ENCODE measurements at places on chromosomes 1 and 21.

- DNase-seq: no peak
These were observed 16.4 kb downstream of the HEYL start for GRCh38 chr1:39623053-39623452.

GRCh38 chr1:47579809-47580208, 142.0 kb downstream of the FOXD2 start:
- DNase-seq: no peak

- no peak for DNase-seq
These were observed 40.5 kb downstream of the ATF3 start for GRCh38 chr1:212649020-212649419.

DNA sequence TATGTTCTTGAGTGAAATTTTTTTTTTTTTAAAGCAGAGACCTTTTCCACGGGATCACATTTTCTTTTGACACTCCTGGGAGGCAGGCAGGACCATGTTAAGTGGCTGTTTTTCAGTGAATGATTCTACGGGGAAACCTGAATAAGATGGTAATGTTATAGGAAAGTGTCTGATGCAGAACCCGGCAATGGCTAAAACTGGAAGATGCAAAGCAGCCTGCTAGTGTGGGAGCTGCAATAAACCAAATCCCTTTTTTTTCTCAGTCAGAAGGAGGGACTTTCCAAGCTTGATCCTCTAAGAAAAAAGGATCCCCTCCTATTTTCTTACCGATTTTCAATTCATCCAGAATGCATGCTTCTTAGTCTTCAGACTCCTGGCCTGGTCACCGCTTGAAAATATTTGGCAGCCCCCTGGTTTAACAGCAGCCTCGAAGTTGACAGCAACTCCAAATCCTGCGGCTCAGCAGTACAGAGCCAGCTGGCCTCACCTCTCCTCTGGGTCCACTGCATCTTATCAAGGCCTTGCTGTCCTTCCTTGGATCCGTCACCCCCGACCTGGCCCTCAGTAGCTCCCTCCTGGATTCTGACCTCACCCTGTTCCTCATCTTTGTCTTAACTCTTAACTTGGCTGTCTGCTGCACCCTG, 5.6 kb downstream of the MX2 start:
- DNase-seq: no peak

DNA sequence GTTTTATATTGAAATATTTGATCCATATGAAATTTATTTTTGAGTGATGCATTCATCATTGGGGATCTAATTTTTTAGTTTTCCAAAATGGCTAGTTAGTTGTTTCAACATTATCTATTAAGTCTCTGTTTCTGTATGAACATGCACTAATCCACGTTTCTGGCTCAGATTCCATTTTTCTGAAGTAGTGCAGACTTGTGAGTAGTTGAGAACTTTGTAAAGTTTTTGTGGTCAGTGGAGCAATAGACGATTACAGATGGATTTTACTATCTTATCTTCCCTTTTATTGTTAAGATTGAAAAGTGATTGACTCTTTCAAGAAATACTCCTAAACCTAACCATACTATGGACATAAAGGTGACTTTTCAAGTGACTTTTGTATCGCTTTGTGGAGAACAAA, 16.7 kb downstream of the SOAT1 start:
- DNase-seq: no peak

DNA sequence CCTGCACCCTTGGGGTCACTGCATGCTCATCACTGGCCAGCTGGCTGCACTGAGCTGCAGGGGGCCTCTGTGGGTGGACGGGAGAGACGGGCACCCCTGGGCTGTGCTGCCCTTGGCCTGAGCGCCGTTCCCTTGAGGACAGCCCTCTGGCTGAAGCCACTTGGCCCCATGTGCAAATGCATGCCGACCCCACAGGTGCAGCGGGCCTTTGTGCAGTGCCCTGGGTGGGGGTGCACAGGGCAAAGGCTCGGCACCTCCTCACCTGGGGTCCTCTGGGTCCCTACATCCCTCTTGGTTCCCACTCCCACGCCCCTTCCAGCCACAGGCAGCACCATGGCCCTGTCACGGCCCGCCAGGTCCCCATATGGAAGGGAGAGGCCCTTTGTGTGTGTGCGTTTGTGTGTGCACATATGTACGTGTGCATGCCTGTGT, 41.3 kb downstream of the COQ8A start:
- DNase-seq: no peak

DNA sequence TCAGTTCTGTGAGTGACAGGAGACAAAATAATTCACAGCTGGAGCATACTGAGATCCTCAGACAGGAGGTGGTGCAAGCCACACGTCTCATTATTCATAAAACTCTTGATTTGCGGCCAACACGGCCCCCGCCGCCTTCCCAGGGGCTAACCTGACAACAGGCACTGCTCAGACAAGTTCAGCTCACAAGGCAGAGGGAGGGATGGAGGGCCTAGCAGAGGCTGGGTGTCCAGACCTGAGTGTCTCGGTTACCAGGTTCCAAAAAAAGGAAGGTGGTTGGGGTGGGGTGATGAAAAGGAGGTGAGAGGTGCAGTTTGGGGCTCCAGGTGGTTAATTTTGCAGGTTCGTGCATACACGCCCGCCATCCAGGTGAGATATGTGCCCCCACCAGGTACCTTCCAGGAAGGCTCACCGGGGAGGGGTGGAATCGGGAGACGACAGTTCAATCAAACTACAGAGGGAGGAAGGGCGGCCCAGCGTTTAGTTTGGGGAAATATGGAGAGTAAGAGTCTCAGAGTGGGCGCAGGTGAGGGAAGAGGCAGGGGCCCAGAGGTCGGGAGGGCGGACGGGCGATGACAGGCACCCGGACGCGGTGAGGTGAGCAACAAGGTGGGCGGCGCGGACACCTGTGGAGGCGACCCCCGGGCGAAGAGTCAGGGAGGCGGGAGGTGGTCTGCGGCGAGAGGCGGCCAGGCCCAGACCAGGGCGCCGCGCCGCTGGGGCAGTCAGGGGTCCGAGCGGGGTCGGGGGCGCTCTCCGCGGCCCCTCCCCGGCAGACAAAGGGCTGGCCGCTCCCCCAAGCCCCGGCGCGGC, 629 bp downstream of the CTNNBIP1 start:
- no peak for DNase-seq

GRCh38 chr21:33668180-33668579, 25.9 kb downstream of the ITSN1 start:
- no peak for DNase-seq

DNA sequence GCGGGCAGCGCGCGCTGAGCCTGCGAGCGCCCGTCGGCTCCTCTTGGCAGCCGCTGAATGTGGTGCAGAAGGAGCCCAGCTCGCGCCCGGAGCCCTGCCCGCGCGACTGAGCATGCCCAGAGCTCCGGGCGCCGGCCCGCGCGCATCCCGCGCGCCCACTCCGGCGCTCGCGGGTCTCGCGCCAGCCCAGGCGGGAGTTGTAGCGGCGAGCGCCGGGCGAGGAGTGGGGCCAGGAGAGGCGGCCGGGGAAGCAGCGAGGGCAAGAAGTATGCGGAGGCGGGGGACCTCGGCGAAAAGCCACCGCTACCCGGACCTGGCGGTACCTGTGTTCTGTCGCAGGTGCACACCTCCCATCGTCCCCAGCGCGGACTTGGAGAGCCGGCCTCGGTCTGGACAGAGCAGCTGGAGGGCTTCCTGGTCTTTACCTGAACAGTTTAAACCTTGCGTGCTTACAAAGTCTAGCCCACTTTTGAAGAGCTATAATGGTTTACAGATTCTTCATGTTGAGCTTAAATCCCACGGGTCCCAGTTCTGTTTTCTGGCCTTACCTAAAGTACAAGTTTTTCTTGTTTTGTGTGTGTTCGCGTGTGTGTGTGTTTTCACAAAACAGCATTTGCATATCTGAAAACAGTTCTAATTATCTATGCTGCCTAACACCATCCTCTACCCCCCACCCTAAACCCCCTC, at the start of gene DDAH1:
Gene DDAH1, minus strand, starts transcription at position 61 of the 687 bp plus-strand sequence. CDS start 114 bp downstream, outside the sequence.
- DNase-seq: no peak

GRCh38 chr1:224089583-224089982, 24.3 kb upstream of the FBXO28 start:
- no peak for DNase-seq

- DNase-seq: no peak
These were observed 10.9 kb downstream of the MYBPHL start for GRCh38 chr1:109295712-109296415.

GRCh38 chr1:45787905-45788304, 15.5 kb upstream of the MAST2 start:
- DNase-seq: no peak

GRCh38 chr21:26719750-26720149, 125.5 kb downstream of the ADAMTS1 start:
- DNase-seq: no peak

- DNase-seq: no peak
These were observed 94.5 kb upstream of the RAVER2 start for GRCh38 chr1:64650411-64650810.

DNA sequence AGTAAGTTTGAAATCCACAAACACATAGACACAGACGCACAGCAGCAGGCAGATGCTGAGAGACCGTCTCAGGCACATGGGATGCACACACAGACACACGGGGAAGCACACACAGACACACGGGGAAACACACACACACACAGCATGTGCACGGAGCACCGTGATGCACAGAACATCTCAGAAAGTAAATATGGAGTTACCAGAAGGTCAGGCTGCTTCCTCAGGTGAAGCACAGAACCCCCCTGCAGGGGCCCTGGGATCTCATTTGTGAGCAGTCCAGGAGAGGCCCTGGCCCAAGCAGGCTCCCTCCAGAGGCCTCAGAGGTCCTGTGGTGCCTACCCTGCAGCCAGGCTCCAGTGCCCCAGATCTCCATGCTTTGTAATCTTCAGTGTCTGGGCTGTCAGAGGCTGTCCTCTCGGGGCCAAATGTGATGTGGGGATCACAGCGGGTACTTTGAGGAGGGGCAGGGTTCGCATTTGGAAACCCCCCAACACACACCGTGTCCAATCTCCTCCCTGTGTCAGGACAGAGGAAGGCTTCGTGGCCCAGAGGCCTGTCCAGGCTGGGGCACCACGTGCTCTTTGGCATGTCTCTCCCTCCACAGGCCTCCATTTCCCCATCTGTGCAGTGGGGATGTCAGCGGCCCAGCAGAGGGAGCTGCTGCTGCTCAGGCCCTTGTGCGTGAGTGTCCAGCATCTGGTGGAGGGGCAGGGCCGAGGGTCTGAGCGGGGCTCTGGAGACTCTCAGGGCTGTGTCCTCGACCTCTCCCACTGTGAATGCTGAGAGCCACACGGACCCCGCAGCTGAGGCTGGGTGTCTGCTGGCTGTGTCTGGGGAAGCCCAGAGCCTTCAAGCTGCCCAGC, 23.0 kb upstream of the PRSS38 start:
- no peak for DNase-seq

- no peak for DNase-seq
These were observed 1.3 kb downstream of the BRINP3 start for GRCh38 chr1:190476321-190476720.

DNA sequence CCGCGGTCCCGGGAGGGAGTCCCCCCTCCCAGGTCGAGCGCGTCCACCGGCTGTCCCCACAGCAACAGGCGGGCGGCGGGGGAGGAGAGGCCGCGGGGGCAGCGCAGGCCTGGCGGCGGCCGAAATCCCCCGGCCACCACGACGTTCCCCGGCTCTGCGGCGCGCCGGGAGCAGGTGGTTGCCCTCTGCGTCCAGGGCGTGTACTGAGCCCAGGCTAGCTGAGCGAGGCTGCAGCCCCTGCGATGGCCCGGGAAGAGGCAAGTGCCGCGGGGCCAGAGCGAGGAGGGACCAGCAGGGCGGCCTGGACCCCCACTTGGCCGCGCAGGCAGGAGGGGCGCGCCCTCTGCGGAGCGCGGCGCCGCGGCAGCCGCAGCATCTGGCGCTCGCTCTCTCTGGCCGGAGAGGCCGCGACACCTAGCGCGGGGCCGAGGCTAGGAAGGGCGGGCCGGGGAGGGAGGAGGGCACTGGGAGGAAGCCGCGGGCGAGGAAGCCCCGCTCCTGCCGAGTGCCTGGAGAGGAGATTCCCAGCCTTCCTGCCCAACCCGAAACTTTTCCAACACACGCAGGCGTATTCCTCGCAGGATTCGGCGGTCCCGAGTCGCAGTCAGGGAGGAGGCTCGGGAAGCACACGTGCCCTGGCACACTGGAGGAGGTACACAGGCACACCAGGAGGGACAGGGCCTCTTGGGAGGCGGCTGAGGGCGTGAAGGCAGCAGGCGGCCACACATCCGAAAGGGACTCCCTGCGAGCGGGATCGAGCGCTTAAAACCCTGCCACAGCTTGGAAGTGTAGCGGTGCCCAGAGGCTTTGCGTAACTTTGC, 4.9 kb upstream of the PROX1 start:
- DNase-seq: no peak

DNA sequence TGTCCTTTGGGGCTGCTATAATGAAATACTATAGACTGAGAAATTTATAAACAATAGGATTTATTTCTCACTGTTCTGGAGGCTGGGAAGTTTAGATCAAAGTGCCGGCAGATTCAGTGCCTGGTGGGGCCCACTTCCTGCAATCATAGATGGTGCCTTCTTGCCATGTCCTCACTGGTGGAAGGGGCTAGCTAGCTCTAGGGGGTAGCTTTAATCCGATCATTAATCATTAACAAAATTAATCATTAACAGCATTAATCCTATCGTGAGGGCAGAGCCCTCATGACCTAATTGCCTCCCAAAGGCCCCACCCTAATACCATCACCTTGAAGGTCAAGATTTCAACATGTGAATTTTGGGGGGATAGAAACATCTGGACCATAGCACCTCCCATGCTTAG, 124.3 kb downstream of the TRABD2B start:
- DNase-seq: no peak

GRCh38 chr1:41920658-41921057, 1.9 kb upstream of the HIVEP3 start:
- DNase-seq: no peak

DNA sequence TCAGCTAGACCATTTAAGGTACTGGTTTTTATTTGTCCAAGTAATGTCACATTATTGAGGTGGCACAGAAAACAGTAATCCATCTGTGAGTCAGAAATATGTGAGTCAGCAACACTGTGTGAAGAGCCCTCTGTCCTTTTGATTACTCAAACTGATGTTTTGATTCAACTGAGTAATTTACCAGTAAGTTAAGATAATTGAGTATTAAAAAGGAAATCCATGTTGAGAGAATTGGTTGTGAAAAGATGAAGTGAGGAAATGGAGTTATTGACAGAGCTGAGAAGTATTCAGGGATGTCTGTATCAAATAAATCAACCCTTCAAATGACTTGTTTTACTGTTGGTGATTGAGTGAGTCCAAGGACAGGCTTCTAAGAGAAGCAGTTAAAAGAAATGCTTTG, 302.7 kb upstream of the SGIP1 start:
- no peak for DNase-seq
